Kidney (tissue), 22 donors: ENCODE measurements at places on chromosomes 11 and 22. TPM values are rescaled to one million over a fixed set of nuclear protein-coding genes. Genes with fewer than 3 reads are reported as not detected.
A peak's percentile ranks its signal among the peaks of the same experiment; 100 is the strongest.

The XKR3 gene
- not detected for total RNA-seq

The CBLIF gene
- total RNA-seq: not detected

DNA sequence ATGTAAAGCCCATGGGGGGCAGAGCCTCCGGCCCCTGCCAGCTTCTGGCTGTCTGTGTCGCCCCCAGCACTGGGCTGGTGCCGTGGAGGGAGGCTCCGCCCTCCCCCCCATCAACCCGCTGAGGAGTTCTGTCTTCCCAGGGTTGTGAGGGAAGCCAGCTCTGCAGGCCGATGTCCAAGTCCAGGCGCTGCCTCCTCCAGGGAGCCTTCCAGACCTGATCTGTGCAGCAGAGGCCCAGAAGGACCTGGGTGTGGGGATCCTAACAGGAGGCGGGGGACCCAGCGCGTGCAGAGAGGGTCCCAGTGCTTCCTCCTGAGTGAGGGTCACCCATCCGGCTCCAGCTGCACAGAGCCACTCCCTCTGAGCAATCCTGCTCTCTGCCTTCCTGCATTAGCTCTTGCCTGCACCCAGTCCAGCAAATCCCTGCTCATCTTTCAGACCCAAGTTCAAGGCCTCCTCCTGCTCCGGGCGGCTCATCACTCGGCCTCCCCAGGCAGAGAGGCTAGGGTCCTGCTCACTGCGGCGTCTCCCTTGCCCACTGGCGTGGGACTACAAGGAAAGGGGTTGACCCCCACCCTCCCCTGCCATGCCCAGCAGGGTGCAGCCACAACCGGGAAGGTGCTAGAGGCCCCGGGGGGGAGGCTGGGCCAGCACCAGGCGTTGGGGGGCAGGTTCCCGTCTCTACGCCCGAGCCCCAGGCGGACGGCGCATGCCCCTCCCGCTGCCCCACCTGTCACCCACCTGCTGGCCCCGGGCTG lies 16.4 kb downstream of the PRR33 start:
- H3K36me3 ChIP-seq: no peaks in the 10 kb centered on the region
- no peak overlapping the region for H3K27ac ChIP-seq
- no peak overlapping the region for H3K4me3 ChIP-seq
- no peaks in the 10 kb centered on the region for H3K27me3 ChIP-seq
- DNase-seq: no peak
- H3K4me1 ChIP-seq: no peaks in the 10 kb centered on the region

GRCh38 chr11:2256951-2257700 lies 13.3 kb downstream of the ASCL2 start:
- H3K27me3 ChIP-seq: no peaks in the 10 kb centered on the region
- peak; percentile 84 for DNase-seq
- no peak overlapping the region for H3K4me3 ChIP-seq
- peak overlapping the region; percentile 59 for H3K27ac ChIP-seq

DNA sequence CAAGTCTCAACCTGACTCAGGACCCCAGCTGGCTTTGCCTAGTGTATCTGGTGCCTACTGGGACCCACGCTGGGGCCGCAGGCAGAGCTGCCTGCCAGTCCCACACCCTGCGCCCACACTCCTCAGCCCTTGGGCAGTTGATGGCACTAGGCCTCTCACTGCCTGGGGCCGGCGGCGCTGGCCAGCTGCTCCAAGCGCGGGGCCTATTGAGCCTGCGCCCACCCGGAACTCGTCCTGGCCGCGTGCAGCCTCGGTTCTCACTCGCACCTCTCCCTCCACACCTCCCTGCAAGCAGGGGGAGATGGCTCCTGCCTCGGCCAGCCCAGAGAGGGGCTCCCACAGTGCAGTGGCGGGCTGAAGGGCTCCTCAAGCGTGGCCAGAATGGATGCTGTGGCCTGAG lies 908.5 kb upstream of the CCDC90B start:
- no peaks in the 10 kb centered on the region for H3K36me3 ChIP-seq
- no peaks in the 10 kb centered on the region for H3K27me3 ChIP-seq
- H3K27ac ChIP-seq: no peak overlapping the region
- no peaks in the 10 kb centered on the region for H3K4me1 ChIP-seq

- no peak overlapping the region for H3K27ac ChIP-seq
- H3K27me3 ChIP-seq: no peaks in the 10 kb centered on the region
- H3K4me3 ChIP-seq: peak overlapping the region; percentile 92
Observed at GRCh38 chr22:35301372-35301874, 1.7 kb downstream of the TOM1 start.
